Right cardiac atrium (tissue), 5 donors: ENCODE measurements at places on chromosomes 12 and 14. TPM values are rescaled to one million over a fixed set of nuclear protein-coding genes. Genes with fewer than 3 reads are reported as not detected.

Gene PTCSC3
- total RNA-seq: not detected

DNA sequence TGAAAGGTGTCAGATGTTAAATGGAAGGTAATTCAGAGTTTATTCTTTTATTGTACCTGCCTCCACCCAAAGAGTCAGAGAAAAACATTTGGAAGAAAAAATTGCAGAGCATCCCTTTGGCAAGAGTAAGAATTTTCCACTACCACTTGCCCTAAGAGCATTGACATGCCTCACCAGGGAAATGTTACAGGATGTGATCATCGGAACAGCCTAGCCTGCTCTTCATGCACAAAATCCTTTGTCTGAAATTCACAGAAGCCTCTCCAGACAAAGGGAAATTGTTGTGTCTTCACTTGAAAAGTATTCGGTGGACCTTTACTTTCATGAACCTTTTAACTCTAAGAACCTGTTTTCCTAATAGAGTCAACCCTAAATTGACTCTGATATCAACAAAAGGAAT lies 36.9 kb downstream of the ATP2A2 start:
- DNase-seq: no peak

Gene SLC10A1
- not detected for total RNA-seq

- no peak for DNase-seq
Measured at GRCh38 chr14:54194501-54194900, 202.3 kb upstream of the CDKN3 start.

DNA sequence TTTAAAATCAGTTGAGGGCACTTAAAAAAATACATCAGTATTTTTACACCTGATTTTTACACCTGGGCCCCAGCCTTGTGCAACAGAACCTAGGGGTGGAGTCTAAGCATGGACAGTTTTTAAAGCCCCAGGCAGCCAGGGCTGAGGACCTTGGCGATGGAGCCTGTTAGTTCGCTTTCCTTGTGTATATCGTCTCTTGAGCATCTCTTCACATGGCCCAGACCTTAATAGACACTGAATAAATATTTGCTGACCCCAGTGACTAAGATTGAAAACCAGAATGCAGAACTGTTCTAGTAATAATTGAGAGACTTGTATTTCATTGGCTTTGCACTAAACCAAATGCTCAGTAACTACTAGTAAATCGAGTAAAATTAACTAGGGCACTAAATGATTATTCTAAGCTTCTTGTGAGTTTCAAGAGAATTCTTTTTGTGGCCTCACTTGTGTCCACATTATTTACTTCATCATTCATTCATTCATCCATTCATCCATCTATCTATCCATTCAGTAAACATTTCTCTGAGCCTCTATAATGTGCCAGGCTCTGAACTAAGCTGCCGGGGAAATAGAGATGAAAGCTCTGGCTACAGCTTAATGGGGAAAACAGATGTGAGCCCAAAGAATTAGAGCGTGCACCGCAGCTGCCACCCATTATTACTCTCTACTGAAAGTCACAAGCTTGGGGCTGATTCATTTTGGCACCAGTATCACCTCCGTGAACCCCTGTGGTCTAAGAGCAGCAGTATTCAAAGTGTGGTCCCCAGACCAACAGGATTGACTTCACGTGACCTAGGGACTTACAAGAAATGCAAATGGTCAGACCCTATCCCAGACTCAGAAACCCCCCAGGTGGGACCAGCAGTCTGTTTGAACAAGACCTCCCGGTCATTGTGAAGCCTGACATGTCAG lies 30.7 kb upstream of the BCL7A start:
- no peak for DNase-seq

DNA sequence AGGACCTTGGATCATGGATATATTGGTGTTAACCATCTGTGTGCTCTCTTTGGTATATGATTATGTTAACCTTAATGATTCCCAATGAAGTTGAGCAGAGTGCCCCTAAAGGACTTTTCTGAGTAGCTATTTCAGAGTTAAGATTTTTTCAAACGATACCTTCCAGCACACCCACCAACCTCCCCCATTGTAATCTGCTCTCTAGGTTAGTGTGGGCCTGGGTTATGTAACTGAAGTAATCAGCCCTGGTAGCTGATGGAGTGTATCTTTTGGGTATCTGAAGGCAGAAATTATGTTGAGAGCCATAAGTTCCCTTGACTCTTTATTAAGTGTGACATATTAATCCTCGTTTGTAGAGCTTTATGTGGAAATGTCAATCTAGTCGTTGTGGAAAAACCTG lies 47.6 kb upstream of the RNU6-8 start:
- DNase-seq: no peak

Gene FAM90A1
- not detected for total RNA-seq

Gene KLHL33
- total RNA-seq: 1.2 TPM

Gene LRRK2
- total RNA-seq: 11.3 TPM

DNA sequence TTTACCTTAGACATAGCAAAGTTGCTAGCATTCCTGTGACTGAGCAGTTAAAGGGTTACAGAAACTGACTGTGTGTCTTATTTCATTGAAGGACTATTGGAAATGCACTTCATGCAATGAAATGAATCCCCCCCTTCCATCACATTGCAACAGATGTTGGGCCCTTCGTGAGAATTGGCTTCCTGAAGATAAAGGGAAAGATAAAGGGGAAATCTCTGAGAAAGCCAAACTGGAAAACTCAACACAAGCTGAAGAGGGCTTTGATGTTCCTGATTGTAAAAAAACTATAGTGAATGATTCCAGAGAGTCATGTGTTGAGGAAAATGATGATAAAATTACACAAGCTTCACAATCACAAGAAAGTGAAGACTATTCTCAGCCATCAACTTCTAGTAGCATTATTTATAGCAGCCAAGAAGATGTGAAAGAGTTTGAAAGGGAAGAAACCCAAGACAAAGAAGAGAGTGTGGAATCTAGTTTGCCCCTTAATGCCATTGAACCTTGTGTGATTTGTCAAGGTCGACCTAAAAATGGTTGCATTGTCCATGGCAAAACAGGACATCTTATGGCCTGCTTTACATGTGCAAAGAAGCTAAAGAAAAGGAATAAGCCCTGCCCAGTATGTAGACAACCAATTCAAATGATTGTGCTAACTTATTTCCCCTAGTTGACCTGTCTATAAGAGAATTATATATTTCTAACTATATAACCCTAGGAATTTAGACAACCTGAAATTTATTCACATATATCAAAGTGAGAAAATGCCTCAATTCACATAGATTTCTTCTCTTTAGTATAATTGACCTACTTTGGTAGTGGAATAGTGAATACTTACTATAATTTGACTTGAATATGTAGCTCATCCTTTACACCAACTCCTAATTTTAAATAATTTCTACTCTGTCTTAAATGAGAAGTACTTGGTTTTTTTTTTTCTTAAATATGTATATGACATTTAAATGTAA lies 31.5 kb downstream of the MDM2 start:
- DNase-seq: no peak

Gene MYO1H
- total RNA-seq: 0.88 TPM

GRCh38 chr14:100117633-100118395 lies 41.6 kb downstream of the DEGS2 start:
- DNase-seq: peak; percentile 7

GRCh38 chr12:20474443-20474842 lies 106.1 kb downstream of the PDE3A start:
- DNase-seq: no peak

- DNase-seq: no peak
Measured at GRCh38 chr12:4273273-4273651, 300 bp upstream of the CCND2 start.

Gene KRT83
- not detected for total RNA-seq

- DNase-seq: no peak
Measured at GRCh38 chr12:59111851-59112250, 191.5 kb upstream of the LRIG3 start.

Gene GDF3
- total RNA-seq: not detected

Gene SDR9C7
- not detected for total RNA-seq

GRCh38 chr14:35303149-35303935 lies 11.2 kb downstream of the PSMA6 start:
- no peak for DNase-seq

Gene SLCO1A2
- total RNA-seq: not detected

Gene PTGDR
- 0.29 TPM for total RNA-seq

DNA sequence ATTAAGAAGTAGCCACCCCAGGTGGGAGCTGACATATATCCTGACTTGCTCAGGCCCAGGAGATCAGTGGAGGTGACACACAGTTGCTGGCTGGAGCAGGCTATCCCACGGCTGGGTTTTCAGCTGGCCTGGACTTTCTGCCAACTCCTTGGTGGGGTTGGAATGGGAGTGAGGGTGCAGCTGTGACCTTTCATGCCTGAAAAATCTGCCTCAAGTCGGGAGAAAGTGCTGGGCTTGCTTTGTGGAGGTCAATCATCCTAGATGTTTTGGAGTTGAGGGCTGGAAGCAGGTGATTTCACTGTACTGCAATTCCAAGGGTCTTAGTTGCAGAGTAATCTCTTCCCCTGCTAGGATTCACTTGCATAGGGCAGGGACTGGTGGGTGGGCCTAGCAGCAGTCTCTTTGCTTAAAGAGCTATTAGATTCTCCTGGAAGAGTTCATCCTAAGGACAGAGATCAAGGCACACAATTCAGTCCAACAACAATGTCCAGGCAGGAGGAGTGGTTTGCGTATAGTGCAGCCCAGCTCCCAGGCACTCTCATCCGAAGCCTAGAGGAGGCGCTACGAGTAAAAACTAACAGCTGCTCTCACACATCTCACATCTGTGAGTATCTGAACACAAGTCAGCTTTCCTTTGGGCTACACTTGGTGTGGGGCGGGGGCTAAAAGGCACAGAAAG lies 98.1 kb downstream of the GAS2L3 start:
- DNase-seq: no peak

DNA sequence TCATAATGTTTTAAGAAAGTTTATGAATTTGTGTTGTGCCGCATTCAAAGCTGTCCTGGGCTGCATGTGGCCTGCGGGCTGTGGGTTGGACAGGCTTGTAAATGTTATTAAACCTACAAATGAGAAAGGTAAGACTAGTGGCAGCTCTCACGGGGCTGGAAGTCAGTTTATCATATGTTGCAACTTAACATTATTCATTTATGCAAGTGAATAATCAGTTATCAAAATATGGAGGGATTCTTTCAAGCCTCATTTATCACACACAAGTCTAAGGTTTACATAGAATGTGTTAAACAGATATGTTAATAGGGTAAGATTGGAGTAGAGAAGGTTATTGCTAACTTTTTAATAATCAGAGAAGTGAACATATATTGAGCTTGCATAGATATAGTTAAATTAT lies 442.5 kb upstream of the RGS6 start:
- no peak for DNase-seq

Gene SELPLG
- 2.9 TPM for total RNA-seq

DNA sequence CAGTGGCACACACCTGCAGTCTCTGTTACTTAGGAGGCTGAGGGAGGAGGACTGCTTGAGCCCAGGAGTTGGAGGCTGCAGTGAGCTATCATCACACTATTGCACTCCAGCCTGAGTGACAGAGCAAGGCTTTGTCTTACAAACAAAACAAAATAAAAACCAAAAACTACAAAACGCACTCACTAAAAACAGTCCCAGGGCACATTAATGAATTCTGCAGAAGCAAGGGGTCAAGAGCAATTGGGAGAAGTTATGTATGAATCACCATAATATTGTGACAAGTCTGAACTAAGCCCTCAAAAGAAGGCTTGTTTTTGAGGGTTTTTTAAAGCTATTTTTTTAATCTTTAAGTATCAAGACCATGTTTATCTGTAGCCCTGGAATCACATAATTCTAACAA lies 201.1 kb downstream of the MED13L start:
- no peak for DNase-seq

DNA sequence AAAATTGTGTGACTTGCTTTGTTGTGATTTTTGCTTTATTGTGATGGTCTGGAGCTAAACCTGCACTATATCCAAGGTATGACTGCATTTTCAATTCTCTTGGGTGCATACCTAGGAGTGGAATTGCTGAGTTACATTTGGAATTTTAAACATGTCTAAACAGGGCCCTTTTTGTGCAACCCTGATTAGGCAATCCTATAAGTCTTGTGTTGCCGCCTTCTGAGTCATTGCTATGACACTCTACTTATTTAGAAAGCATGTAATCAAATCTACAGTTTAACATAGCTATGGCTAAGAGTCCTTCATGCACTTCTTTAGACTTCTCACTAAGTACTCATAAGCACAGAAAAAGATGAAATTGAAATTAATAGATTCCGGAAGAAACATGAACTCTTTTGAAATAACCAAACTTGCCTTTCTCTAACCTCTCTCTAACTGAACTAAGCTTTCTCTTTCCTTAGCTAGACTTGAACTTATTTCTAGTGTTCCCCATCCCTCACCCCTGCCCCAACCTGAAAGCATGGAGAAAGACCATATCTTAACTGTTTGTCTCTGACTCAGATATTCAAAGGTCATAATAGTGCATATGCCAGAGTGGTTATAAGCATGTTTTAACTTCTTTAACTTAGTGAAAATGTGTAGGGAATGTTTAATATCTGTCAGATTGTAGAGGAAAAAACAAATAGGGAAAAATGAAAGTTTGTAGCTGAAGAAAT lies 203.0 kb downstream of the SNAPC1 start:
- DNase-seq: no peak

DNA sequence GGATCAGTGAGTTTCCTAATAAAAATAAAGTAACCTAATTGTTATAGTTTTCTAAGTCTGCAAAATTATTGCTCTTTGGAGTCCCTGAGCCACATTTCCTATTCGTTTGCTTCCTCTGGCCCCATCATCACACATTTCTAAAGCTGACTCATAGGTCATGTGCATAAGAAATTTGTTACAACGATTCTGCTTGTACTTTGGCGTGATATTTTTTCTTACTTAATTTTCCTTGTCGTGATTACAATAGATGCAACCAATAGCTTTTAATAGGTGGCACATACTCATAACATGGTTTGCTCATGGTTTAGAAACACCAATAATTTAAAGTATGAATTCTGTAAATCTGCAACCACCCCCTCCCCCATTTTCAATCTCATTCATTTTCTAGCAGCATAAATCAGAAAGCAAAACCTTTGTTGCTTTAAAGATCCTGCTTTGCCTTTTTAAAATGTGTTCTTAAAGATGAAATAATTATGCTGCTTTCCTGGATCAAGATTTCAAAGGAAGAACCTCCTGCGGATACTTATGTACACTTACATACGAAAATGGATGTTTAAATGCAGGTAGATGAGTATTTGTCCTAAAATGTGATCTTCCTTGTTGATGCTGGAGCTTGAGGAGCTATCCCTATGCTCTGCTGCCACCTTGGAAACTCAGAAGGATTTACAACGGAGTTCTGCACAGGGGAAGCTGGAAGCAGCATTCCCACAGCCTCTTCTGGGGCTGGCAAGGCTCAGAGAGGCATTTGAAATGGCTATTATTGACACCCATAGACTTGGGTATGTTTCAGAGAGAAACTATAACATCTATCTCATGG lies 1.7 kb upstream of the FLRT2 start:
- peak; percentile 64 for DNase-seq

- DNase-seq: no peak
Measured at GRCh38 chr14:39451811-39452210, 19.6 kb upstream of the FBXO33 start.
